ENCODE measurements at places on chromosomes 5 and 9. TPM values are rescaled to one million over a fixed set of nuclear protein-coding genes. Genes with fewer than 3 reads are reported as not detected.
A peak's percentile ranks its signal among the peaks of the same experiment; 100 is the strongest.

The CARTPT gene
- total RNA-seq, result not detected

DNA sequence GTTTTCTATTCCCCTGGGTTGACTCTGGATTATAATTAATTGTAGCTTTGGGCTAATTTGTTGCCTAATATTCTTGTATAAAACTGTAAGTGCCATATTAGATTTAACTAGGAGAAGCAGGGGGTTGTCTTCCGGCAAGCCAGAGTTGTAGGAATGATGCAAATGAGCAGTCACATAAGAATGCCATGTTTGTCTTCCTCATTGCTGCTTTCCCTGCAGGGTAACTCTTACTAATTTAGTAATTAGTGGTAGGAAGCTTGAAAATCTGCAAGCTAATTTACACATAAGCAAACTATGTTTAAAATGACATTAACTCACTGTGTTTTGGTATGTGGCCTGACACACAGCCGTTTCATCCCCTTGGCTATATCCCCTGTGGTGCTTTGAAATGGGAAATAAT, 527.8 kb downstream of the KCTD16 start:
- peak overlapping the region; percentile 73 for H3K27ac ChIP-seq
- H3K4me3 ChIP-seq, result no peak overlapping the region
- peaks cover 19% of the 10 kb centered on the region for H3K4me1 ChIP-seq
- H3K27me3 ChIP-seq, result no peaks in the 10 kb centered on the region
- H3K36me3 ChIP-seq, result no peaks in the 10 kb centered on the region

- H3K4me3 ChIP-seq, result no peak overlapping the region
- no peaks in the 10 kb centered on the region for H3K27me3 ChIP-seq
- H3K4me1 ChIP-seq, result no peaks in the 10 kb centered on the region
- H3K27ac ChIP-seq, result no peak overlapping the region
- H3K36me3 ChIP-seq, result no peaks in the 10 kb centered on the region
- peak; percentile 69 for DNase-seq
These were observed 137.2 kb downstream of the MTX3 start for GRCh38 chr5:79853676-79854418.

DNA sequence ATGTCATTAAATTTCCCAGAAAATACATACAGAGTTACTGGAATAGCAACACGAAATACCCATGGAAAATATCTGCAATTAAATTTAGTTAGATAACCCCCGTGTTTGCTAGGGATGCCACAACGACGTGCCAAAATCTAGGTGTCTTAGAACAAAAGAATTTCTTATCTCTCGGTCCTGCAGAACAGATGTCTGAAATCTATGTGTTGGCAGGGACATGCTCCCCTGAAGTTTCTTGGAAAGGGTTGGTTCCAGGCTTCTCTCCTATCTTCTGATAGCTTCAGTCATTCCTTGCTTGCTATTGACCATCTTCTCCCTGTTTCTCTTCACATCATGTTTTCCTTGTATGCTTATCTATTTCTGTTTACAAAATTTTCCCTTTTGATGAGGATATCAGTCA, 1067.0 kb downstream of the CDH18 start:
- no peaks in the 10 kb centered on the region for H3K27me3 ChIP-seq
- no peak overlapping the region for H3K27ac ChIP-seq
- H3K4me1 ChIP-seq, result no peaks in the 10 kb centered on the region
- DNase-seq, result no peak
- no peak overlapping the region for H3K4me3 ChIP-seq

GRCh38 chr5:168356592-168356991, 65.1 kb downstream of the WWC1 start:
- no peaks in the 10 kb centered on the region for H3K36me3 ChIP-seq
- H3K4me3 ChIP-seq, result no peak overlapping the region
- no peaks in the 10 kb centered on the region for H3K27me3 ChIP-seq
- H3K27ac ChIP-seq, result no peak overlapping the region
- DNase-seq, result no peak
- H3K4me1 ChIP-seq, result peaks cover 13% of the 10 kb centered on the region

DNA sequence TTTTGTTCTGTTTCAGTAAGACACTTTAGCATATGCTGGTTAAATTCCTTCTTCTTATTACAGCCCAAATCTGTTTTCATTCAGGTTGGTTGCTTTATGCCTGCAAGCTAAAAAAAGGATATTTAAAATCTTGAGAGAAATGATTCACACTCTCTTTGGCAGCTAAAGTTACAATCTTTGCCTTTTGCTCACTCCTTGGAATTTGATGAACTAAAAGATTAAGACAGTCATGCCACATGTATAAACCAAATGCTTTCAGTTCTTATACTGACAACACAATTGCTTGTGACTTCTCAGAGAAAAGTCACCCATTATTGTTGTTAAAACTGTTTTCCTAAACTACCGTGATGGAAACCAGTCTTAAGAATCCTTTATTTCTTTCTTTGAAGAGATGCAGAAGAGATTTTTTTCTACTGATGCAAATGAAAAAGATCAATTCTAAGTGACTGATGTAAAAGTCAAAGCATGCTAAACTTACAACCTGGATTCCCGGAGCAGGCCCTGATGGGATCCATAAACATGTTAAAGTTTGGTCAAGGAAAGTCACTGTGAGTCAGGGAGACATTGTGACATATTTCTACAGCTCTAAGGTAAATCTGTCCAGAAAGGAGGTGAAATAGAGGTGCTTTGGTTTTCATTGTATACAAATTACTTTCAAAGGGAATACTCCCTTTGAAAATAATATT, 144.2 kb upstream of the CDH10 start:
- H3K36me3 ChIP-seq, result no peaks in the 10 kb centered on the region
- peaks cover 21% of the 10 kb centered on the region for H3K4me1 ChIP-seq
- H3K27ac ChIP-seq, result peak overlapping the region; percentile 98
- peak overlapping the region; percentile 48 for H3K4me3 ChIP-seq

DNA sequence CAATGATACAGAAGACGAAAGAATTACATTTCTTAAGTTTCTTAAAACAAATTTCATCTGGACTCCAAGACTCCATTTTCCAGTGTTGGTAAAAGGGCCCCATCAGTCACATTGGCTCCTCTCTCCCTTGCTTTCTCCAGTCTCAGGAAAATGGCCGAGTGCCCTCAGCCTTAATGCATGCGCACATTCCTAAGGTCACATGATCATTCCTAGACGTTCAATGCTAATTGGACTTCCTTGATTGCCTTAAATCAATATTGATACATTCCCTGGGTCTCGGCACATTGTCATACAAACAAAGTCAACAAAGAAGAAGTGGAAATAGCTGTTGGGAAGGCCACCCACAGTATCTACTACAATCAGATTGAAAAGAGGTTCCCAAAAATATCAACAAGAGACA, 413.6 kb upstream of the GRAMD2B start:
- no peaks in the 10 kb centered on the region for H3K27me3 ChIP-seq
- no peak for DNase-seq
- H3K4me3 ChIP-seq, result no peak overlapping the region
- H3K36me3 ChIP-seq, result no peaks in the 10 kb centered on the region
- H3K27ac ChIP-seq, result no peak overlapping the region
- peaks cover 9% of the 10 kb centered on the region for H3K4me1 ChIP-seq

DNA sequence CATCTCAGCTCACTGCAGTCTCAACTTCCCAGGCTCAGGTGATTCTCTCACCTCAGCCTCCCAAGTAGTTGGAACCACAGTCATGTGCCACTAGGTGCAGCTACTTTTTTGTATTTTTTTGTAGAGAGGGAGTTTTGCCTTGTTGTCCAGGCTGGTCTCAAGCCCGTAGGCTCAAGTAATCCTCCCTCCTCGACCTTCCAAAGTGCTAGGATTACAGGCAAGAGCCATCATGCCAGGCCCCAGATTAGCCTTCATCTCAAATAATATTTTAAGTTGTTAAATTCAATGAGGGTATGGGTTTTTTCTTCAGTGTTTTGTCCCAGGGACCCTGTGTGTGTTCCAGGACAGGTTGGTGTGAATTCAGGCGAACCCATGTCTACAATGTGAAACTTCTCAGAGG, 12.5 kb upstream of the RFESD start:
- no peak overlapping the region for H3K4me3 ChIP-seq
- peaks cover 11% of the 10 kb centered on the region for H3K36me3 ChIP-seq
- no peaks in the 10 kb centered on the region for H3K27me3 ChIP-seq
- H3K27ac ChIP-seq, result no peak overlapping the region
- no peaks in the 10 kb centered on the region for H3K4me1 ChIP-seq

GRCh38 chr5:17154211-17154996, 63.0 kb upstream of the BASP1 start:
- H3K27me3 ChIP-seq, result no peaks in the 10 kb centered on the region
- H3K27ac ChIP-seq, result no peak overlapping the region
- peaks cover 31% of the 10 kb centered on the region for H3K4me1 ChIP-seq
- H3K4me3 ChIP-seq, result no peak overlapping the region

DNA sequence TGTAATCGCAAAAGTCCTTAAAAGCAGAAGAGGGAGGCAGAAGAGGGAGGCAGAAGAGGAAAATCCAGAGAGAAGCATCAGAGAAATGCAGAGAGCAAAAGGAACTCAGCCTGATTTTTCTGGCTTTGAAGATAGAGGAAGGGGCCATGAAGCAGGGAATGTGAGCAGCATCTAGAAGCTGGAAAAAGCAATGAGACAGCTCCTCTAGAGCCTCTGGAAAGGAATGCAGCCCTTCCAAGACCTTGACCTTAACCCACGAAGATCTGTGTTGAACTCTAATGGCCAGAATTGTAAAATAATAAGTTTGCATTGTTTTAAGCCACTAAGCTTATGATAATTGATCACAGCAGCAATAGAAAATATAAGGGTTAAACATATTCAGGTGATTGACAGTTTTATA, 159.6 kb downstream of the ATPSCKMT start:
- no peak for DNase-seq
- no peaks in the 10 kb centered on the region for H3K27me3 ChIP-seq
- no peaks in the 10 kb centered on the region for H3K36me3 ChIP-seq
- H3K4me3 ChIP-seq, result no peak overlapping the region

DNA sequence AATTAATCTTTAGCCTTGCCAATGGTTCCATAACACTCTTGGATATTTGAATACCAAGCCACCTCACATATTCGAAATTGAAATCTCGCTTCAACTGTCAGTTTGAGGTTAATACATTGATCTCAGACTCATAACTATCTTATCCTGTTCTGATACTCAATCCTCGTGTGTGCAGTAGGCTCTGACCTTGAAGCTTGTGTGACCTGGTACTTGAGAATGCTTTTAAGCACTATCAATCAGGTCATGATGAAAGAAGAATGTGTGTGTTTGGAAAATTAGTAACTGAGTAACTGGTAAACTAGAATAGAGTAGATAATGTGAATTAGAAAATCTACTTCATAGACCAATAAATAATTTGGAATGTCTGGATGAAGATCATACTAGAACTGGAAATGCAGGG, 1266.7 kb downstream of the MAT2B start:
- DNase-seq, result no peak
- no peaks in the 10 kb centered on the region for H3K27me3 ChIP-seq
- H3K27ac ChIP-seq, result no peak overlapping the region
- H3K36me3 ChIP-seq, result no peaks in the 10 kb centered on the region
- H3K4me3 ChIP-seq, result no peak overlapping the region
- H3K4me1 ChIP-seq, result no peaks in the 10 kb centered on the region

The BAAT gene
- total RNA-seq, result 0.14 TPM

DNA sequence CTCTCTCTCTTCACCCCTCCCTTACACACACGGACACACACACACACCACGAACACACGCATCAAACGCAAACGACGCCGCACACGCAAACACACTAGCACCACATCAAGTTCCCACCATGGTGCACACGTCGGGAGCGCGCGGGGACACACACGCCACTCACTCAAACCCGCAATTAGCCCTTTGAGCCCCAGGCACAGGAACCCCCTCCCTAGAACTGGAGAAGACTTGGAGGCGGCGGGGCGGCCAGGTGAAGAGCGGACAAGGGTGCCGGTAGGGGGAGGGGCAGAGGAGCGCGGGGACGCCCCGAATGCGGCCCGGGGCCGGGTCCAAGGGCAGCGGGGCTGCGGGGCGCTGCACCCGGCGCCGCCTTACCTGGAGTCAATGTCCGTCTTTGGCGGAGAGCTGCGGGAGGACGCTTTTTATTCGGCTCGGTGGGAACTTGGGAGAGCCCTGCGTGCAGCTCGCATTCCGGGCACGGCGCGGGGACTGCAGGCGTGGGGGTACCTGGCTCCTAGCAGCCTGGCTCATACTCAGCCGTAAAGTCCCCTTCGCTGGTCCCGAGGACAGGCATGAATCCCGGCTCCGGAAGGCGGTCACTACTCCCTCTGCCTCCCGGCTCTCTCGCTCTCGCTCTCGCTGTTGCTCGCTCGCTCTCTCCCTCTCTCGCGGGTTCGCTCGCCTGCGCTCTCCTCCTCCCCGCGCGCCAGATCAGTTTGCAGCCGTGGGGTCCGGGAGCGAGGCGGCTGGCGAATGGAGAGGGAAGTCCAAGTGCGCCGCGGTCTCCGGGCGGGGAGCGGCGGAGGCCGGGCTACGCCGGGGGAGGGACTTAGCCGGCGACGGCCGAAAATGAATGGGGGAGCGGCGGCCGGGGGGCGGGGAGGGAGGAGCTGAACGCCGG, at the start of gene BRINP1:
BRINP1 (minus strand) TSS at position 755 of the 901 bp plus-strand sequence. CDS start 56,080 bp downstream, outside the sequence.
- no peaks in the 10 kb centered on the region for H3K4me1 ChIP-seq
- peaks cover 5% of the 10 kb centered on the region for H3K36me3 ChIP-seq
- peaks cover 16% of the 10 kb centered on the region for H3K27me3 ChIP-seq
- DNase-seq, result no peak

GRCh38 chr9:113621980-113622379, 158.5 kb downstream of the RGS3 start:
- no peak overlapping the region for H3K4me3 ChIP-seq
- peaks cover 4% of the 10 kb centered on the region for H3K4me1 ChIP-seq
- no peak for DNase-seq
- no peak overlapping the region for H3K27ac ChIP-seq
- H3K27me3 ChIP-seq, result no peaks in the 10 kb centered on the region

GRCh38 chr5:112136773-112137172, 282.3 kb downstream of the EPB41L4A start:
- H3K4me3 ChIP-seq, result no peak overlapping the region
- no peaks in the 10 kb centered on the region for H3K4me1 ChIP-seq
- H3K27ac ChIP-seq, result no peak overlapping the region
- no peaks in the 10 kb centered on the region for H3K27me3 ChIP-seq

The SLC22A4 gene
- 17.5 TPM for total RNA-seq

The TPPP gene
- total RNA-seq, result 0.17 TPM

The ORM2 gene
- not detected for total RNA-seq

DNA sequence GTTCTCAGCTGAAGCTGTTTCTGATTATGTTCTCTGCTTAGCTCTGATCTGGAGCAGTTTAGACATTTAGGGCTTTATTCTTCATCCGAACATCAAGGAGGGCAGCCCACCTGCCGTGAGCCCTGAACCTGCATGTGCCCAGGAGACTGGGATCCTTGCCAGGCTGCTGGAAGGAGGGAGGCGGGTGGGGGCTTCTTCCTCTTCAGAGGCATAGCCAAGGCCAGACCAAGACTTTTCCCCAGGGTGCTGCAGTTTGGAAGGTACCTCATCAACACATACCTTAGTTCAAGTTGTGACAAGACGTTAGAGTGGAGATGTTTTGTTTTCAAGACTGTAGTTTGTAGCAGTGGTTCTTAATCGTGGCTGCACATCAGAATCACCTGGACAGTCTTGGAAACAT, 64.9 kb downstream of the RALGPS1 start:
- peaks cover 23% of the 10 kb centered on the region for H3K27me3 ChIP-seq
- no peak overlapping the region for H3K4me3 ChIP-seq
- DNase-seq, result no peak
- H3K36me3 ChIP-seq, result no peaks in the 10 kb centered on the region
- H3K4me1 ChIP-seq, result peaks cover 1% of the 10 kb centered on the region
- no peak overlapping the region for H3K27ac ChIP-seq

The DDX4 gene
- total RNA-seq, result not detected

The FOXD4L5 gene
- total RNA-seq, result 0.52 TPM

GRCh38 chr9:96612105-96612965, 7.3 kb downstream of the CDC14B start:
- H3K4me3 ChIP-seq, result peak overlapping the region; percentile 13
- peaks cover 22% of the 10 kb centered on the region for H3K4me1 ChIP-seq
- DNase-seq, result peak; percentile 62
